ENCODE measurements at places on chromosomes 7 and 10. TPM values are rescaled to one million over a fixed set of nuclear protein-coding genes. Genes with fewer than 3 reads are reported as not detected.

DNA sequence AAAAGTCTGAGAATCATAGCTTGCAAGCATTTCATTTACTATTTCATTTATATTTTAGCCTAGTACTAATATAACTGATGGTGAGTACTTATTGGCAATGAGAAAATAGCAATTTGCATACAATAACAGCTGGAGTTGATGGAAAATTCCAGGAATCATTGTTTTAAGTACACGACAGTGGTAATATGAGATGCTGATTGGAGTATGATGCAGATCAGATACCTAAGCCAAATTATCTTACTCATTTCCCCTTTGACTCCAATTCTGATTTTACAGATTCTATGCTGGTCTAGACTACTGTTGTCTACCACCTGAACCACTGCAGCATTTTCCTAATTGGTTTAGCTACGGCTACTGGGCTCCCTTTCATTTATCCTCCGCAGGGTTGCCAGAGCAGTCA, 36.7 kb downstream of the GNG11 start:
- ATAC-seq: no peak

GRCh38 chr7:128121711-128122530, 90.7 kb upstream of the LRRC4 start:
- peak; percentile 39 for ATAC-seq

DNA sequence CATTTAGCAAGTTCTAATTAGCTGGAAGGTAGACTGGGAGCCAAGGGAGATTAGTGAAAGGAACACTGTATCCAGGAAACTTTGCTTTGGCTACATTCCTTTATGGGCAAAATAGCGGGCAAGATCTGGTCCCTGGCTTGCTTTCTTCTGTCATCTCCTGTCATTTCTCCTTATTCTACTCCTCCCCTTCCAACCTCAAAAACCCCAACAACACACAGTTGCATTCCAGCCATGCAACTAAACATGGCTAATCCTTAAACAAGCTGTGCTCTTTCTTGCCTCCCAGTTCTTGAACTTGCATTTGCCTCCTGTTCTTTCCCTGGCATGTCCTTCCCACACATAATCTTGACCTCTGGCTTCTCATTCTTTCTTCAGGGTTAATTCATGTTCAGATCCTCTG, 59.5 kb upstream of the CDCA7L start:
- ATAC-seq: no peak

DNA sequence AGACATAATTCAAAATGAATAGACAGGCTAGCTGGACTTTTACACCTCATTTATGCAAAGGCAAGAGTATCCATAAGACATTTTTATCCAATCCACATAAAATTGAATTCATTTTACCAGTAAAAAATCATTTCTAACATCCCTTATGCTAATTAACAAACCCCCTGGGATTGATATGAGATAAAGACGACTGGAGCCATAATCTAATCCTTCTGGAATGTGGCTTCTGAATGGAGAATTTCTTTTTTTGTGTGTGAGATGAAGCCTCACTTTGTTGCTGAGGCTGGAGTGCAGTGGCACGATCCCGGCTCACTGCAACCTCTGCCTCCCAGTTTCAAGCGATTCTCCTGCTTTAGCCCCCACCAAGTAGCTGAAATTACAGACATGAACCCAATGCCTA, 90.4 kb downstream of the AKR1D1 start:
- ATAC-seq: no peak

- peak; percentile 55 for ATAC-seq
Observed at GRCh38 chr7:140304191-140304799, 94.0 kb downstream of the SLC37A3 start.

DNA sequence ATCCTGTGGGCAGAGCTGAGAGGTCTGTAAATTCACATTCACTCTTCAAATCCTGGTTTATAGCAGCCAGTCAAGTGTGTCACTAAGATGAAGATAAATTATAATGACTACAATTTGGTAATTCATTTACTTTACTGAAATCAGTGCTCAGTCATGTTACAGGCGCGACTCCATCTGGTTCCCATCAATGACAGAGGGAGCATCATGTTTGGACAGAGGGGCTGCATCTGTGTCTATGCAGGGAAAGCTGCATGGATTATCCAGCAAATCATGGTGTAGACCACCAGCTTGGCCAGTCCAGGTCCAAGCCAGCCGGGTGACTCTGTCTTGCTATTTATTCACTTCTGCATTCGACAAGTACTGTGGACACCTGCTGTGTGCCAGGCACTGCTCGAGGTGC, 214.1 kb upstream of the ZNF32 start:
- ATAC-seq: no peak

DNA sequence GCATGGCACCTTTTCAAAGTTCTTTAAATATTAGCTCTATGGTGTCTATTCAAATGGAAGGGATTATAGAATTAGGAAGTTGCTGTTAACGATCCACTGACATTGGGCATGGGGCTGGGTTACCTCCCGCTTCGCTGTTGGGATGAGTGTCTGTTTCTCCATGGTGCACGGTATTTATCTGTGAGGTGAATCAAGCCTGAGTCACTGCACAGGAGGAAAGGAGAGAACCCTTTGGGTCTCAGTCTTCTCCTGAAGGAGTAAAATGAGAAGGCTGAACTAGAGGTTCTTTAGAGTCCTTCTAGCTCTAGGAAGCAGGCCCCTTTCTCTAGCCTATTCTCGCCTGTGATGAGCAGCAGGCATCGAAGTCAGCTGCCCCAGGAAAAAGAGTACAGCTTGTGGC, 7.3 kb downstream of the JCAD start:
- ATAC-seq: no peak

DNA sequence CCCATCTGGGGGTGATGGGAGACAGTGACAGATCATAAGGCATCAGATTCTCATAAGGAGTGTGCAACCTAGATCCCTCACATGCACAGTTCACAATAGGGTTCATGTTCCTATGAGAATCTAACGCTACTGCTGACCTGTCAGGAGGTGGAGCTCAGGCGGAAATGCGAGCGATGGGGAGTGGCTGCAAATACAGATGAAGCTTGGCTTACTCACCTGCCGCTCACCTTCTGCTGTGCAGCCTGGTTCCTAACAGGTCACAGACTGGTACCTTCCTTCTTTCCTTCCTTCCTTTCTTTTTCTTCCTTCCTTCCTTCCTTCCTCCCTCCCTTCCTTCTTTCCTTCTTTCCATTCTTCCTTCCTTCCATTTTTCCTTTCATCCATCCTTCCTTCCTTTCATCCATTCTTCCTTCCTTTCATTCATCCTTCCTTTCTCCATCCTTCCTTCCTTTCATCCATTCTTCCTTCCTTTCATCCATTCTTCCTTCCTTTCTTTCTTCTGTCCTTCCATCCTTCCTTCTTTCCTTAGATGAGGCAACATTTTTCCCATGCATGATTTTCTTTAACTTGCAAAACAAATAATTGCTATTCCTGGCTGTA, 370.0 kb upstream of the AUTS2 start:
- ATAC-seq: no peak

DNA sequence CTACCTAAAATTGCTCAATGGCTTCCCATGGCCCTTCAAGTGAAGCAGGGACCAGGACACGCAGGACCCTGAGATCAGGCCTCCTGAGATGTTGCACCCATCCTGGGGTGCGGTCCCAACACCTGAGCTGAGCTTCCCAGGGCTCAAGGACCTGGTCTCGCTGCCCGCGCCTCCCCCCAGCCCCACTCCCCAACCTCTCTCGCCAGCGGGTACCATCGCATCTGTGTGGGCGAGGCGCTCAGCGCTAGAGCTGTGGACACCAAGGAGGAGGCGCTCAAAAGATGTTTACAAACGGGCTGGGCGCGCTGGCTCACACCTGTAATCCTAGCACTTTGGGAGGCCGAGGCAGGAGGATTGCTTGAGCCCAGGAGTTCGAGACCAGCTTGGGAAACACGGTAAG, 7.4 kb upstream of the CRYGN start:
- no peak for ATAC-seq

RASA4 gene
- total RNA-seq: 62.2 TPM

LIPM gene
- not detected for total RNA-seq

HOXA1 gene
- total RNA-seq: 0.23 TPM

IFIT2 gene
- total RNA-seq: 5.3 TPM

Measured in gastroesophageal sphincter (tissue), 4 donors.